Fibroblast of the aortic adventitia (primary cell): ENCODE measurements at places on chromosomes 7 and 10. TPM values are rescaled to one million over a fixed set of nuclear protein-coding genes. Genes with fewer than 3 reads are reported as not detected.

The BAIAP2L1 gene
- total RNA-seq: 1.1 and 2.8 TPM in 2 replicates

The GLI3 gene
- total RNA-seq: 7.0 and 7.2 TPM in 2 replicates

The CEP55 gene
- 2.7 and 36.9 TPM in 2 replicates for total RNA-seq

The LRRC18 gene
- total RNA-seq: not detected in 2 replicates
